NCI-H82 (cell line): ENCODE measurements at places on chromosomes 5 and 9.

- no peak for DNase-seq
Measured at GRCh38 chr5:176691524-176691923, 44.2 kb downstream of the TSPAN17 start.

GRCh38 chr9:134182554-134183085, 18.3 kb upstream of the RNU6ATAC start:
- no peak for DNase-seq

DNA sequence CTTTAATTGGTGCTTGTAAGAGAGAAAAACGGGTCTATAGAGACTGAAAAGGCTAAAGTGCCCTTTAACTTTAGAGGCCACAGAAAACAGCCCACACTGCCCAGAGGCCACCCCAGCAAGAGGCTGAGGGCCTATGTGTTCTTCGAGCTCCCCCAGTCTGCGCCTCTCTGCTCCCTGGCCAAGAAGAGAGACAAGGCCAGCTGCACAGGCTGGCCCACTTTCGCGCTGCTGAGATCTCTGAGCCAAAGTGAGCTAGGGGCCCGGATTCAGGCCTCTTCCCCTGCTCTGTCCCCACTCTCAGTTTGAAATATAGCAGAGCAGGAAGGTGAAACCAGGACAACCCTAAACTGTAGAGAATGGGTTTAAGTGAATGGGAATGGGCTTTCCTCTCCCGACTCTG, 132.0 kb upstream of the TRIM32 start:
- DNase-seq: no peak

DNA sequence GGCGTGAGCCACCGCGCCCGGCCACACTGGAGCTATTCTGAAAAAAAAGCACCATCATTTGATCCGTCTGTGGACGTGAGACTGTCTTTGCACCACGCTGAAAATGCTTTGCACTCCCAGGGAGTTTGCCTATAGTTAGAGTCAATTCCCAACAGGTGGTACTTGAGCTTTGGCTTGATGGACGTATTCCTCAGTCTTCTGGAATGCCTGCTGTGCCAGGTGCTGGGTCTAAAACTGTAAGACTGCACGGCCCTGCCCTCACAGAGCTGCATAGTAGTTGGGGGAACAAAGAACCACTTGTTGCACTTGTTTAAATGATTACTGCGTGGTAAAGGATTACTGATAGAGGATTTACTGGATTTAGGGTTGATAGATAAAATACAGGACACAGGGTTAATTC, 3.4 kb upstream of the CCNO start:
- DNase-seq: peak; percentile 39

DNA sequence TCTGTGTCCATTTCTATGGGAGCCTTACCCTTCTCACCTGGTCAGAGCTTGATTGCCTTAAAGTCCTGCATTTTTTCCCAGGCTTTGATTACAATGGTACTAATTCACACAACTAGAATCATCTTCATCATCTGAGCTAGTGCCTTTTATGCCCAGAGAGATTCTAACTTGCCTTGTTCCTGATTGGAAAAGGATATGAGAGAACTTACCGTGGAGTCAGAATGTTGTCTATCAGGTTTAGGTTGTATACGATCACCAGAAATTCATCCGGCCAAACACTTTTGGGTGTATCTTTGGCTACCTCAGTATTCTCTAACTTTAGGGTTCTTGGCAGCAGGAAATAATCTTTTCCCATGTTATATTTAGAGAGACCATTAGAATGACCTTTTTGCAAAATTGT, 71.7 kb downstream of the AOPEP start:
- DNase-seq: no peak

GRCh38 chr5:154214371-154215106, 24.0 kb downstream of the GALNT10 start:
- no peak for DNase-seq

GRCh38 chr5:158958021-158958994, 141.4 kb downstream of the EBF1 start:
- DNase-seq: no peak

GRCh38 chr5:173873306-173873922, 14.7 kb upstream of the CPEB4 start:
- DNase-seq: no peak

DNA sequence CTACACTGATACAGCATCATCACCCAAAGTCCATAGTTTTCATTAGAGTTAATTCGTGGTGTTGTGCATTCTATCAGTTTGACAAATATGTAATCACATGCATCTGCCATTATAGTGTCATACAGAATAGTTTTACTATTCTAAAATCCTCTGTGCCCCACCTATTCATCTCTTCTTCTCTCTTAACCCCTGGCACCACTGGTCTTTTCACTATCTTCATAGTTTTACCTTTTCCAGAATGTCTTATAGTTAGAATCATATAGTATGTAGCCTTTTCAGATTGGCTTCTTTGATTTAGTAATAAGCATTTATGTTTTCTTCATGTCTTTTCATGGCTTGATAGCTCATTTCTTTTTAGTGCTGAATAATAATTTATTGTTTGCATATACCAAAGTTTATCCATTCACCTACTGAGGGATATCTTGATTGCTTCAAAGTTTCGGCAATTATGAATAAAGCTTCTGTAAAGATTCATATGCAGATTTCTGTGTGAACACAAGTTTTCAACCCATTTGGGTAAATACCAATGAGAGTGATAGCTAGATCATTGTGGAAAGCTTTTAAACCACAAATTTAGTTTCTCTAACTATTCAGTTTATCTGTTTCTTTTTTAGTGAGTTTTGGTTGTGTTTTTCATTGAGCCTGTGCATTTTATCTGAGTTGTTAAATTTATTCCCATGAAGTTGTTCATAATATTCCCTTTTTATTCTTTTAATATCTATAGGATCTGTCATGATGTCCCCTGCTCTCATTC, 84.9 kb downstream of the RALGPS1 start:
- DNase-seq: no peak

- no peak for DNase-seq
Measured at GRCh38 chr5:177355868-177356168, 1.9 kb upstream of the RGS14 start.
